Bronchus fibroblast of lung (primary cell): ENCODE measurements at places on chromosomes 5 and 9. TPM values are rescaled to one million over a fixed set of nuclear protein-coding genes. Genes with fewer than 3 reads are reported as not detected.

The ISOC1 gene
- total RNA-seq, result 16.2 and 18.2 TPM in 2 replicates

The SLC25A2 gene
- not detected in 2 replicates for total RNA-seq

The TPRN gene
- 6.1 and 6.4 TPM in 2 replicates for total RNA-seq

The PCDHGA2 gene
- total RNA-seq, result 0.50 and 0.59 TPM in 2 replicates

The ANXA2R gene
- 1.6 and 2.0 TPM in 2 replicates for total RNA-seq

The CYLC2 gene
- not detected in 2 replicates for total RNA-seq

The PNPLA7 gene
- total RNA-seq, result under 0.01 and 0.50 TPM in 2 replicates

The PRSS3 gene
- total RNA-seq, result 1.3 and 3.7 TPM in 2 replicates
